ENCODE measurements at places on chromosomes 7 and 10.

GRCh38 chr7:129169686-129170440 lies 18.6 kb upstream of the SMO start:
- no peak for DNase-seq

DNA sequence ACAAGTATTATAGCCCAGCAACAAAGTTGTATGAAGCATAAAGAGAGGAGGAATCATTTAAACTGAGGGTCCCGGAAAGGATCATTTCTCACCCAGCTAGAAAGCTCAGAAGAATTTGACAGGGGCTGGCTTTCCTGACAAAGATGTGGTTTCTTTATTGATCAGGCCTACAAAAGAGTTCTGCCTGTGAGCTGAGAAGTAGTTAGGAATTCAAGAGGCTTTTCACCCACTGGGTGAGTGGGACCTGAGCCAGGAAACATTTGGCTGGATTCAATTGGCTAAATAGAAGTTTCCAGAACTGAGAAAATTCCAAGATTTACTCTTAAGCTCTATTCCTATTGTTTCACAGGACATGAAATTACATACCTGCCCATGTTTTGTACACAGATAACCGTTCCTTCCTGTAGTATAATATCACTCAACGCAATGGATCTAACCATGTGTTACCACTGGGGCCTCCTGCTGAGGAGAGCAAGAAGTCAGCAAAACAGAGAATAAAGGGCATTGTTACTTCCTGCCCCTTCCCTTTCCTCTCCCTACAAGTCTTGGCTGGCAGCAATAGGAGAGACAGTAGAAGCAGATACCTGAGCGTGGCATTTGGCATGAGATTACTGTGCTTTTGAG lies 53.9 kb upstream of the PAPSS2 start:
- DNase-seq: no peak

DNA sequence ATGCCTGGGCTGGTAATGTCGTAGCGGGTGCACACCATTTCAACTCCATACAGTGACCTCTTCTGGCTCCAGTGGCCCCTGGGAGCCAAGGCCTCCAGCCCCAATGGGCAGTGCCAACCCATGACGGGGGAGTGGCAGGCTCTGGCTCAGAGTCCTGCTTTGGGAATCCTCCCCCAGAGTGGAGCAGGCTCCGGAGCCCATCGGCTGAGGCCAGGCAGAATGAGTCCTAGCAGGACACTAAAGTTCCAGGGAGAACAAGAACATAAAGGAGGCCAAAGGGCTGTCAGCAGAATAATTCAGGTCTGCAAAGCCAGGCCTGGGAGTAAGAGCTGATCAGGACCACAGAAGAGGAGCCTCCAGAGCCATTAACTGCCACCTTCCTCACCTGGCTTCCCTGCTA lies 33.3 kb downstream of the LBX1 start:
- no peak for DNase-seq

GRCh38 chr10:51425431-51425830 lies 274.0 kb downstream of the CSTF2T start:
- no peak for DNase-seq

DNA sequence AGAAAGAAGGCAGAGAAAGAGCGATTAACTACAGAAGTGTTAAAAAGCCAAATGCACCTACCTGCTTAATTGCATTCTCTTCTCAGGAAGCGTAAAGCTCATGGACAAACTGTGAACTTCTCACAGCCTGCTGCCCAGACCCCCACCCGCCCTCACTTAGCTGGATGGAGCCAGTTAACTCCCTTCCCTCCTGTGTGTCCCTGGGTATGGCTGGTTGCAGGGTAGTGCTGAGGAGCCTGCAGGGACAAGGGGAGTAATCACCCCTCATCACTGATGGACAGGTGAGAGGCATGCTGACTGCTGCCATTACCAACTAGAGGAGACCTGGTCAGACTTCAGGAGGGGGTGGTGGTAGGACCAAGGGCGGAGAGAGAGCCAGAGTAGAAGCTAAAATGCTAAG lies 37.5 kb downstream of the ENO4 start:
- no peak for DNase-seq
